ENCODE measurements at places on chromosomes 7 and 10.

DNA sequence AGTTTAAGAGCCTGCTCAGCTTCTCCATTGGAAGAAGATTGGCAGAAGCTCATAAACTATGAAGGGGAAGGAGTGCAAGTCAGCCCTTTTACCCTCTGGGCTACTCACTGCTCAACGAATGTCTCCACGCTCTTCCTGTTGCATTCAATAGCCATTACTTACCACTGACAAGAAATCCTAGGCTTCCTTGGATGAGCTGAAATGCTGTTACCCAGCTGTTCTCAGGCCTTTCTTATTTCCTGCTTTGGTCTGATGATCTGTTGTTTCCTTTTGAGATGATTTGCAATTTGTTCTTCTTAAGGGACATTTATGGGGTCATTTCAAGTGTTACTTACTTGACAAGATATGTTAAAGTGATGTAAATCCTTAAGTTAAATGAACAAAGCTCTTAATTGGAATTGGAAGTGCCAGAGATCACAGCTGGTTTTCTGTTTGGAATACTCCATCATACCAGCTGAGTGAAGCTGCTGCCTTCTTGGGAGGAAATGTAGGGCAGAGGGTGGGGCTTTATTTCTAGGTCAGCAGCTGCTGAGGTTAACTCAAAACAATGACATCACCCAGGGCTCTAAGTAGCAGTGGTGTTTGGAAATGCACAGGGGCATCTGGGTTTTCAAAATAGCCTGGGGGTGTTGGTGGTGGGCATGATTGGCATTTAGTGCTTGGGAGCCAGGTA lies 170.0 kb downstream of the PRKCQ start:
- no peak for DNase-seq

GRCh38 chr7:1187127-1187526 lies 27.1 kb upstream of the ZFAND2A start:
- no peak for DNase-seq

DNA sequence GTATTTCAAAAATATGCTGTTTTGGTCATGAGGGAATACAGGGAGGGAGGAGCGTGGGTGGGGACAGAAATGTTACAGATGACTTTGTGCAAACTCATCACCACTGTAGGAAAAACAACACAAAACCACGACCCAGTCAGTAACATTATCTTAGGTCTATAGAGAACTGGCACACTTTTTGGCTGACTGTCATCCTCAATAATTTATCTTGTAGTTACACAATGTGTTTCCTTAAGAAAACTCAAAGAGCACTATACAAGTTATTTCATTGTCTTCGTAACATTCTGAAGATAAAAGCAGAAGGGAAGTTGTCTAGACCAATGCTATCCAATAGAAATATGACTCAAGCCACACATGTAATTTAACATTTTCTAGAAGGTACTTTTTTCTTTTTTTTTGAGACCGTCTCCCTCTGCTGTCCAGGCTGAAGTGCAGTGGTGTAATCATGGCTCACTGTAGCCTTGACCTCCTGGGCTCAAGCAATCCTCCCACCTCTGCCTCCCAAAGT lies 16.9 kb upstream of the CDK14 start:
- no peak for DNase-seq

GRCh38 chr7:99667179-99667578 lies 12.6 kb downstream of the CYP3A5 start:
- no peak for DNase-seq

DNA sequence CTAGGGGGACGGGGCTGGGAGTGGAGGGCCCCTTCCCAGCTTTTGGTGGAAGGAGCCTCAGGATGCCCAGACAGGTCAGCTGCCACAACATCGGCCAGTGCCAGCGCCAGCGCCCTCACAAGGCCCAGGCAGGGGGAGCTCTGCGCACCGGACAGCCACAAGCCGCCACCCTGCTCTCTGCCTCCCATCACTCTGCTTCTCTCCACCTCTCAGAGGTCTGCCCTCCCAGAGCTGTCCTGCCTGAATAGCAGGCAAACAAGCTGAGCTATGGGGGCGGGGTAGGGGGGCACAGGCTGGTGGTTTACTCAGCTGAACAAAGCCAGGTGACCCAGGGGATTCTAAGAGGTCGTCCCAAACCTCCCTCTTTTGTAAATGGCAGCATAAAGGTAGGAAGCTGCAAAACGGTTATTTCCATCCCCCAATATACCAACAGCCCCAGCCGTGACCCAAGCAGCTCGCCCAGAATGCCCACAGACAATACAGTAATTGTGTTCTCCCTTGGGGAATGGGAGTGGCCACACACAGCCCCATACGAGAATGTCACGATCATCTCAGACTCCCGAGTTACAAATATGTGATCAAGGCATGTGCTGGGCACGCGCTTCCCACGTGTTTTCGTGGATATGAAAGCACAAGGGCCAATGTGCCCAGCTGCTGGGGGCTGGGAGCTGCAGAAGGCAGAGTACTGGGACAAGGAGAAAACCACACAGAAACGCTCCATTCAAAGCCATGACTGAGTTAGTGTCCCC lies 19.7 kb downstream of the FAM53B start:
- no peak for DNase-seq

DNA sequence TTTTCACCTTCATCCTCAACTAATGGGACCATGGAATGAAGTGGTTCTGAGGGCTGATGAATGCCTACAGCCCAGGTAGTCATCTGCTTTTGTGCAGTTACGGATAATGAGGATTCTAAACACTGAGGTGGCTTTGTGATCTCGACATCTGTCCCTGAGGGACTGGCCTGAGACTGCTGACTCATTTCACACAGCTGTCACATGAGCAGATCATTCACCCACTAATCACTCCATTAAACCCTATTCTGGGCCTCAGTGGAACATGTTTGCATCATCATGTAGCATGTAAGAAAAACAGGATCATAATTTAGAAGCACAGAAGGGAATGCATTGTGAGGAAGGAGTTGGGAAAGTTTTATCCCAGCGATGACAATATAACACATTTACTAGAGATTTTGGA lies 79.4 kb upstream of the FEZF1 start:
- DNase-seq, result no peak

All from brain pericyte (primary cell).